ENCODE measurements at places on chromosomes 3 and 15.

DNA sequence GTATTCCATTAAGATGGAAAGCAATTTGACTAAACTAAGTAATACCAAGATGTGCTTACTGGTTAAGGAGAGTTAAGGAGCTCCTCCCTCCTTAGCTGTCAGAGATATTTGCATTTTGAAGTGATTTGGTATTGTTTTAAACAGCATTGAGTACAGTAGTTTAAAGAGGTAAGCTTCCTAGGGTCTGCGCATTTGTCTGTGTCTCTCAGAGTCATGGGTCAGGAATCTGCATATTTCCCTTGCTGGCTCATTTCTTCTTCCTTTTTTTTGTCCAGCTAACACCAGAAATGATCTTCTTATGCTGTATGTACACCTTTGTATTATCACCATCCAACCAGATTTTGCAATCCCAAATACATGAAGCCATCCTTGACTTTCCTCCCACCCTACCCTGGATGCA is 163.0 kb upstream of the BFSP2 start:
- no peak for DNase-seq

GRCh38 chr3:100265016-100265415 is 4.2 kb downstream of the TBC1D23 start:
- no peak for DNase-seq

- DNase-seq: no peak
Measured at GRCh38 chr3:53079791-53080555, 34.1 kb upstream of the SFMBT1 start.

DNA sequence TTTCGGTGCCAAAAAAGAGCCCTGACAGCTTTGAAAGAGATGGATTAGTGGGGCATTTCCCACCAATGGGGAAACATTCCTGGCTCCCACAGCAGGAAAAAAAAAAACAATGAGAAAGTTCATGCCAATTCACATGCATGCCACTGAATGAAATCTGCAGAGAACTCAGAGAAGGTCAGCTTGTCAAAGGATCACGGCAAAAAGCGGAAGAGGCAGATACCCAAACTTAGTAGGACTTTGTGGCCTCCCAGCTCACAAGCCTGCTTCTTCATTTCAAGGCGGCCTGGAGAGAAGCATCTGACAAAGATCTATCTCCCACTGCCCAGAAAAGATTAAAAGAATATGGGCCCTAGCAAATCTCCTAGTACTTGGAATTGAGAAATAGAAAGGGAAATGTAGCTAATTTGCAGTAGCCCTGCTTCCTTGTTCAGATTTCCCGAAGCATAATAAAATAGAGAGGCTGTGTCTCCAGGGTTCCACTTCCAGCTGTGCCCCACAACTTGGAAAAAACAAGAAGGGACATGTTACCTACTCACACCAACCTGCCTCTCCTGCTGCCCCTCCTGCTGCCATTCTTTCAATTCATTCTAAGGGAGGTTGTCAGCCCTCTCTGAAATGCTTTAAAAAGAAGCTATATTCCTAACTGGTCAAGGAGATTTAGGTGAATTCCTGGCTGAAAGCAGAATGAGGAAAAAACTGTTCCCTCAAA is 170.4 kb downstream of the FHIT start:
- no peak for DNase-seq

- no peak for DNase-seq
Measured at GRCh38 chr3:181417748-181418147, 294.0 kb upstream of the SOX2 start.

- DNase-seq: no peak
Measured at GRCh38 chr3:68706096-68706495, 226.3 kb downstream of the TAFA4 start.

GRCh38 chr3:159451067-159451466 is 537.6 kb upstream of the IL12A start:
- DNase-seq: no peak

DNA sequence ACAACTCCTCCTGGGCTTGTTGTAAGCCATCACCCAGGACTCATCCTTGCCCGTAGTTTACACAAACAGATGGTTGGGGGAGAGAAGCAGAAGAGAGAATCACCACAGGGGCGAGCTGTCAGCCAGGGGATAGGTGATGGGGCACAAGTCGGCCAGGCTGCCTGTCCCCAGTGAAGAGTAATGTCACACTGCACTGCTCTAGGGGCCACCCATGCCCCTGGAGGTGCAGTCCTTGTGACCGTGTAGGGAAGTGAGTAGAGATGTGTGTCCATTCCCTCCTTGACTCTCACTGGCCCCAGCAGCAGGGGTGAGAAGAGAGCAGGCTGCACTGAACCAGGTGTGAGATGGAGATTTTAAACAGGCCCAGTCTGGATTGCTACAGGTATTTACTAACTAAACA is 17.1 kb upstream of the PRSS50 start:
- DNase-seq: no peak

GRCh38 chr3:14553871-14554270 is 13.7 kb upstream of the GRIP2 start:
- DNase-seq: no peak

DNA sequence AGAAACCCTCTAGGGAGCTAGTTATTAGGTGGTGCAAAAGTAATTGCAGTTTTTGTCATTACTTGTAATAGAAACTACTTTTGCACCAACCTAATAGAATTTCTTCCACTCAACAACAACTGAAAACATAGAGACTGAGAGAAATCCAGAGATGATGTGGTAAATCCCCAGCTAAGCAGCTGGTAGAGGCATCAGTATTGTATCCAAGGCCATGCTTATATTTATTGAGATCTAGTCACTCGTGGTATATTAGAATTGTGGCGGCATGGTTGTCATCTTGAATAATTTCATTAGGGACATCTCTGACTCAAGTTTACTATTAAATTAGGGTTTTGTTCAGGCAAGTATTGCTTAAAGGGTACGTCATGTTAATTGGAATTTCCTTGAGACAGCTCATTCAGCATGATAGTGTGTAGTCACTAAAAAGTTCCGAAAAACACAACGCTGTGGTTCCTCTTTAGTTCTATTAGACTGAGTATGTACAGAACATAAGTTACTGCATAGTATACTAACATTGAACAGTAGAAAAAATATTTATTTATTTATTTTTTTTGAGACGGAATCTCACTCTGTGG is 35.3 kb downstream of the PAK2 start:
- no peak for DNase-seq

GRCh38 chr3:42023380-42023779 is 61.5 kb upstream of the ULK4 start:
- no peak for DNase-seq

- peak; percentile 54 for DNase-seq
Measured at GRCh38 chr15:73965094-73965757, 26.9 kb downstream of the STOML1 start.

DNA sequence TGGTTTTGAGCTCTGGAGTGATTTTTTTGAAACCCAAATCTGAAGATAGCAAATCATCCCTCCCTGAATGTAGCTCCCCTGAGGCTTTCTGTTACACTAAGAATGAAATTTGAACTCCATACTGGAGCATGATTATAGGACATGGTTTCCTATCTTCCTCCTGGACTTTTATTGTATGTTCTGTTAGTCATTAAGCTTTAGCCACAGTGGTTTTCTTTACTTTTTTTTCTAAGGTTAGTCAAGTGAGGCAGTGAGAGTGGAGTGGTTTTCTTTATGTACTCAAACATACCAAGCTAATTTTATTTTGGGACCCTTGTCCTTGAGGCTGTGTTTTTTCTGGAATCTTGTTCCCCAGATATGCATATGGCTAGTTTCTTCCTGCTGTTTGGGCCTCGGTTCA is 55.2 kb upstream of the FRMD4B start:
- no peak for DNase-seq

DNA sequence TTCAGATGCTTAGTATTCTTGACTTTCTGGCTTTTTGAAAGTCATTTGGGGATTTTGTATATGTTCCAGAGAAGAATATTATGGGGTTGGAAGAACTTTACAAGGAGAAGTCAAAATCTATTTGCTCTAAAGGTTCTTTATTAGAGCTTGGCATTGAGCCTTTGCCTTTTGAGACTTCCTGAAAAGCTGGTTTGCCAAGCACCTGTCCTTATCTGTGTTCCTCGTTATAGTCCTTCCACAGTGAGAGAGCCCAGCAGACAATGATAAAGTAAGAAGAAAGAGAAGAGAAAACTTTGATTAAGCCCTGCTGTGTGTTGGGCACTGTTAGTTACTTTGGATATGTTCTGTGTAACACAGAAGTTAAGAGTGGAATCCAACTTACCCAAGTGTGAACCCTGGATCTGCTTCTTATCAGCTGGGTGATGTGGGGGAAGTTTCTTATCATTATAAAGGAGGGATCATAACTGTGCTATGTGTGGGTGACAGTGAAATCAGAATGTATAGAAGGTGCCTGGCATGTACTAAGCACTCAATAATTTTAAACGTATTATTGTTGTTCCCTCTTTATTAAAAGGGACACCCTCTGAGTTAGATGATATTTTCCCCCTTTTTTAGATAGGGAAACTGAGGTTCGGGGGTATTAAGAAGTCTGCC is 44.3 kb upstream of the POLR2M start:
- DNase-seq: no peak

DNA sequence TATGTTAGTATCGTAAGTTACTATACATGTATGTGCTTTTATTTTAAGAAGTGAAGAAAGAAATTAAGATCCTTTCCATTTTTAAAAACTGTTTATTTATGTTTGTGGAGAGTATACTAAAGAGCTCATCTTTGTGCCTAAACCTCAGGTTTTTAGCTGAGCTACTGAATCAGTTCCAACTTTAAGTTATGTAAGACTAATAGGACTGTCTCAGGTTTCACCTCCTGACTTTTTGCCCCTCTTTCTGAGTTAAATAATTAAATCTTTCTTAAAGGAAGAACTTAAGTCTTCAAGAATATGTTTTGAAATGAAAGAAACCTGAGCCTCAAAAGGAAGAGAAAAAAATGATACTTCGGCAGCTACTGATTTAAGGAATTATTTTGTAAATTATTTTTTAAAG is 2.6 kb downstream of the SLMAP start:
- no peak for DNase-seq

DNA sequence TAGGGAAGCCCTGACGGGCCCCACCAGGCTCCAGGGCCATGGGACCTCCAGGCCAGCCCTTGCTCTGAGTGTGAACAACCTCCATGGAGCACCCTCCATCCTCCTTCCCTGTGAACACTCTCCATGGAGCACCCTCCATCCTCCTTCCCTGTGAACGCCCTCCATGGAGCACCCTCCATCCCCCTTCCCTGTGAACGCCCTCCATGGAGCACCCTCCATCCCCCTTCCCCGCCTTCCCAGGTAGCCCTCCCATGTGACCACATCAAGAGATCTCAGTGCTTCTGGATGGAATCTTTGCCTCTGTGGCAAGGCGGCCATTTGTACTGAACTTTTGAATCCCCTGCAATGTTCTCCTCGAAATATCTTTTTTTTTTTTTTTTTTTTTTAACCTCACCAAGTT is 66.5 kb downstream of the CHSY1 start:
- no peak for DNase-seq

GRCh38 chr15:72998226-72998625 is 54.0 kb upstream of the NEO1 start:
- no peak for DNase-seq

DNA sequence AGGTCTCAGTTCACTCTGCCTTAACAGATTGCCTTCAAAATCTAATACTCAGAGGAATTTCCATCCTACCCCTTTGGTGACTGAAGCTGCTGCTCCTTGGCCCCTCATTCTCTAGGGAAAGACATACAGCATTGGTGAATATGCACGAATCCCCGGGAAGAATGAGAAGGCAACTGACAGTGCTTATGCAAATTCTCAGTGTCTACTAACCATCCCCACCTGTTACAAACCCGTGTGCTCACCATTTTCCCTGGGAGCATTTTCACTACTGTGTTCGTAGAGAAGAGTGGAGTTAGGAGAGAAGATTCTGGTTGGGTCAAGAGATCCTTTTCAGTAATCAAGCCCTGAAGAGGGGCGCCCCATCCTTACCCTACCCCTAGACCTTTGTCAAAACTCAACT is 37.7 kb downstream of the SYNM start:
- no peak for DNase-seq

DNA sequence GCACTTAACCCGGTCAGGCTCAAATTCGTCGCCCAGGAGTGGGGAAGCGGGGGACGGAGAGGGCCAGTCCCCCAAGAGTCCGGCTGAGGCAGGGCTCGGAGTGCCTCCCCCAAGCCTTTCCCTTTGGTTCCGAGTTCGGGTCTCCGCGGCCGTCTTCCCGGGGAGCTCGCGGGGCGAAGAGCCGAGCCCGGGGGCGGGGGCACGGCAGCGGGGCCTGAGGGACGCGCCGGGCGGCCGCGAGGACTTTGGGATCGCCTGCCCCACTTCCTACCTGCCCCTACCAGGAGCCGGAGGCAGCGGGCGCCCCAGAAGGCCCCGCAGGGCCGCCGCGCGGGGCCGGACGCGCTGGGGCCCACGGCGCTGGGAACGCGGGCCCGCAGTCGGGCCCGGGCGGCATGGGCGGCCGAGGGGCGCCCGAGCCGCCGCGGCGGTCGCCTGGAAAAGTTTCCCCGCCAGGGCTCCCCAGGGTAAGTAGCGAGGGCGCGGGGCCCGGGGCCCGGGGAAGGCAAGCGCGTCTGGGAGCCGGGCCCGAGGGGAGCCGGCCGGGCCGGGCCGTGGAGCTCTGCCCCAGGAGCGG is 2.8 kb downstream of the FURIN start:
- peak; percentile 56 for DNase-seq

- peak; percentile 22 for DNase-seq
Measured at GRCh38 chr3:68876112-68876713, 56.1 kb downstream of the TAFA4 start.

DNA sequence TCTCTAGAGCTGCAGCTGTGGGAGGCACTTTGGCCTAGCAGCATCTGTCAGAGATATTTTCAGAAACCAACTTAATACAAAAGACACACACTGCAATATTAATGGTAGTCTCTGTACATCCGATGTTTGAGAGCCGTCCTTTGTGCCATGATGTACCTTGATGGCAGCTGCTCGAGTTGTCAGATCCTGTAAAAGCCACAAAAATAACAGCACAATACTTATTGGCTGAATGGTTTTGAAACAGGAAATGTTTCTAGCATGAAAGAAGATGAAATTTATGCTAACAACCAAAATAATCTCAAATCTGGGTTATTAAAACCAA is 445.5 kb upstream of the TBL1XR1 start:
- no peak for DNase-seq

GRCh38 chr15:66670175-66670574 is 31.9 kb upstream of the SMAD6 start:
- DNase-seq: no peak

GRCh38 chr3:37905987-37906674 is 44.5 kb downstream of the CTDSPL start:
- no peak for DNase-seq

- DNase-seq: peak; percentile 15
Measured at GRCh38 chr3:143122089-143122430, 2.5 kb downstream of the CHST2 start.

DNA sequence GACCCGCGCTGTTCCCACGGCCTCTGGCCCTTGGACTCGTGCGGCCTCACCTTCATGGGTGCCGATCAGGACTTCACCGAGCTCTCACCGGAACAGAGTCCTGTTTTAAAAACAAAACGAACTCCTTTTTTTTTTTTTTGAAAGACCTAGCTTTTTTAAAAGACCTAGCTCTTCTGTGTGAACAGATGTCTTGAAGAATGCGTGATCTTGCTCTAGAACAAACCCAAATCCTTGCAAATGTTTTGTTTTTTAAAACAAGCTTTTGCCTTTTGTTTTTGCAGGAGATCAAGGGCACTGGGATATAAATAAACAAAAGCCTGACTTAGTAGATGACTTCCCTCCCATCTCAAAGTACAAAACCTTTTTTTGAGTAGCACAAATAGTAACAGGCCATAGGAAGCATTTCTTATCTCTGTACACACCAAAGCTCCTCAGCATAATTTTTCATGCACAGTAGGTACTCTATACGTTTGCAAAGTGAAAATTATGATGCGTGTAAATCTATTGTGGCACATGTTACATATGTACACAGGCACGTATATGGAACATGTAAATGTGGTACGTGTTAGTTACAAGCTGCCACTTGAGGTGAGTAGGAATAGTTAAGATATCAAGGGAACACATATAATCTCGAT is 1.1 kb upstream of the MSL2 start:
- peak; percentile 76 for DNase-seq
